ENCODE measurements at places on chromosomes 2 and 18. TPM values are rescaled to one million over a fixed set of nuclear protein-coding genes. Genes with fewer than 3 reads are reported as not detected.

- no peak for DNase-seq
Measured at GRCh38 chr2:191280290-191280689, 35.1 kb downstream of the MYO1B start.

Gene SMYD1
- not detected for total RNA-seq

Gene ZSWIM2
- total RNA-seq, result not detected

Gene LCT
- not detected for total RNA-seq

DNA sequence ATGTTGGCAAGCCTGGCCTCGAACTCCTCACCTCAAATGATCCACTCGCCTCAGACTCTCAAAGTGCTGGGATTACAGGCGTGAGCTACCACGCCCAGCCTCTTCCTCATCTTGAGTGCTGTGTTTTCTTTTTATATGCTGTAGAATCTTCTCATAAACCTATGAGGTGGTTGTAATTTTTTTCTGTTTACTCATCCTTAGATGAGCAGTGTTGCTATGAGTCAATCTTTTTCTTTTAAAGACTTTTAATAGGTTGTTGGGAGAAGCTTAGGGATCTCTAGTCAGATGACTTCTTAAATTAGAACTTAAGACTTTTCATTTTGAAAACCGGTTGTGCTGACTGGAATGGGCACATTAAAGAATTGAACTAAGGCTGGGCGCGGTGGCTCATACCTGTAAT is 8.7 kb upstream of the AAK1 start:
- peak; percentile 76 for DNase-seq

DNA sequence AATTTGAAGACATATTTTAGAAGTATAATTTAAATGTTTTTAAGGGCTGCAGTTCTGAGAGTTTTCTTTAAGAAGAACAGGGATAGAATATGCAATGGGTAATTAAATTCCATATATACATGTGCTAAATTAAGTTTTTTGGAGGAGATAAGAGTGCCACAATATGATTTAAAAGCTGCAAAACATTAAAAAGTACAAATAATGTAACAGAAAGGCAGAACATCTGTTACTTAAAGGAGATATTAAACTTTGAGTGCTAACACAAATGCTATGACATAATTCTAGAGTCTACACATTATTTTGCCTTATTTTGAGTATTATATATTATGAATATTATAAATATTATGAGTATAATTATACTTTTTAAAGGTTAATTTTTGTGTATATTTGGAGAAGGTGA is 102.4 kb downstream of the PARD3B start:
- no peak for DNase-seq

- no peak for DNase-seq
Measured at GRCh38 chr2:20196657-20197161, 28.2 kb downstream of the SDC1 start.

DNA sequence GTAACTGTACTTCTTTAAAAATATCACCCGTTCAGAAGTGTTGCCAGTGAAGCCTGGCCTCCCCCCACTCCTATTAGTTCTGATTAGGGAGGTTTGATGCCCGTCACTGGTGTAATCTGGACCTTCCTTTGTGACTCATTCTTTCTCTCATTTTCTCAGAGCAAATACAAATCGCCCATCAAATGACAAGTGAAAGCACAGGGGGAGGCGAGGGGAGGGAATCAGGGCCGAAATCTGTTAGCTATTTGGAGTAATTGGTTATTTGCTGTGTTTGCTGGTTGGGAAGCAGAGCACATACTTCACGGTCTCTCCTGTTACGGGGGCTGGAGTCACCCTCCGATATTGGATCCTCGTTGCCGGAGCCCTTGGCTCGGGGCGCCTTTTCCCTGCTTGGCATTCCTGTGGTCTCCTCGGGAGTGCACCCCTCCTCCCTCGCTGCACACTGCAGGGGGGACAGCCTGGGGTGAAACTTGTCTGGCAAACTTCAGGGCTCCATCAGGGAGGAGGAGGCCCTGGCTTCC is 178.1 kb downstream of the DYSF start:
- DNase-seq, result peak; percentile 63

Gene DNAJC5G
- total RNA-seq, result not detected

Gene CD207
- not detected for total RNA-seq

Gene CCDC85A
- total RNA-seq, result 0.37 TPM

Gene ZNF385B
- not detected for total RNA-seq

- no peak for DNase-seq
Measured at GRCh38 chr2:169081551-169081950, 12.2 kb downstream of the DHRS9 start.

Gene KCNIP3
- 0.47 TPM for total RNA-seq

Gene EML6
- total RNA-seq, result not detected

GRCh38 chr18:991441-991840 is 86.8 kb downstream of the ADCYAP1 start:
- no peak for DNase-seq

- DNase-seq, result no peak
Measured at GRCh38 chr2:47346638-47347037, 56.3 kb upstream of the MSH2 start.
